GM19239 (cell line): ENCODE measurements at places on chromosomes 1 and 21.

- DNase-seq, result no peak
These were observed 624 bp downstream of the C8B start for GRCh38 chr1:56965191-56965590.

DNA sequence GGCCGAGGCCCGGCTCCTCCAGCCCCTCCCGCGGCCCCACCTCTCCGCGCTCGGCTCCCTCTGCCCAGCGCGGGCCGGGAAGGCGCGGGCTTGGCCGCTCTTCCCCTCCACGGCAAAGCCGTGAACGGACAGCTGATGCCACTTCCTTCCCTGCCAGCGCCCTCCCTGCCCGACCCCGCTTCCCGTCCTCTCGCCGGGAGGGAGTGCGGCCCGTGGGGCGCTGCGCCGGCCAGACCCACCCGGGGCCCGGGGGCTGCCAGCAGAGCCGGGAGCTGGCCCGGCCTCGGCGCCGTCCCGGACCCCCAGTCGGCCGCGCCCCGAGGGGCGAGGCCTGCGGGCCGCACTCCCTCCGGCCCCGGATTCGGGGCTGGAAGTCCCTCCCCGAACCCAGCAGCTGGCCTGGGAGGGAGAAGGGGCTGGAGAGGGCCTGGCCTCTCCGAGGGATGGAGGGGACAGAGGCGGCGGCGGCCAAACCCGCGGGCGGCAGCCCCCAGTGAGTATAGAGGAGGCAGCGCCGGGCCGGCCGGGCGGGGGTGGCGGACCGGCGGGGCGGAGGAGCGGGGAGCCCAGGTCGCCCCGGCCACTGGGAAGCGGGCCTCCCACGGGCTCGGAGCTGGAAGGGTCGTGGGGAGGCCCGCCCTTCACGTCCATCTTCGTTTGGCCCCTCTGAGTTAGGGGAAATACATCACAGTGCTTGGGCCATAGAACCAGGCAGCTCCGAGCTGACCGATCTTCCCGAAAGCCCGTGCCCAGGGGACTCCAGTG is at the start of gene KIAA1614:
Gene KIAA1614, plus strand, starts transcription at position 97 of the 765 bp plus-strand sequence. Its CDS starts 347 bp downstream, at position 444.
- DNase-seq, result peak; percentile 39

GRCh38 chr1:162717548-162718184 is 72.8 kb upstream of the HSD17B7 start:
- DNase-seq, result no peak

GRCh38 chr1:173717238-173717637 is 2.5 kb downstream of the KLHL20 start:
- DNase-seq, result no peak

GRCh38 chr21:20419772-20420171 is 578.4 kb upstream of the NCAM2 start:
- DNase-seq, result no peak

- no peak for DNase-seq
These were observed 81.2 kb downstream of the TOMM20 start for GRCh38 chr1:235047331-235047871.

- no peak for DNase-seq
These were observed 1.6 kb downstream of the KIF17 start for GRCh38 chr1:20716232-20716631.

DNA sequence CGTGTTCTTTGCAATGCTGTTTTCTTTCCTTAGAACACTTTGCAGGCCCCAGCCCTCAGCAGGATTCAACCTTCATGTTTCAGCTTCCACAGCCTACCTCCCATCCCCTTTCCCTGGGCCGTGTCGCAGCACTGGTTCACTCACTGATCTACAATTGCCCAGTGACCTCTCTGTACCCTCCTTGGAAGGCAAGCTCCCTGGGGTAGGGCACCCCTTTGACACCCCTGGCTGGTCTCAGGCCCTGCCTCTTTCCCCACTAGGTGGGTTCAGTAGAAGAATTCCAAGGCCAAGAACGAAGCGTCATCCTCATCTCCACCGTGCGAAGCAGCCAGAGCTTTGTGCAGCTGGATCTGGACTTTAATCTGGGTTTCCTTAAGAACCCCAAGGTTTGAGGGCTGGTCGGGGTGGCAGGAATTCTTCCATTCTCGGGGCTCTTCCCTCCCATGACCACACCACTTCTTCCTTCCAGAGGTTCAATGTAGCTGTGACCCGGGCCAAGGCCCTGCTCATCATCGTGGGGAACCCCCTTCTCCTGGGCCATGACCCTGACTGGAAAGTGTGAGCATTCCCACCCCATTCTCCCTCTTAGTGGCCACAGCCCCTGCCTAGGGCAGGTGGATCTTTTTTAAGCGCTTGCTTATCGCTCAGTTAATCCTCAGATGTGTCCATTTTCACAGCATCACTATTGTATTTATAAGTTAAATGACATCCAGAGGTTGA is 7.3 kb downstream of the RHOC start:
- DNase-seq, result no peak

DNA sequence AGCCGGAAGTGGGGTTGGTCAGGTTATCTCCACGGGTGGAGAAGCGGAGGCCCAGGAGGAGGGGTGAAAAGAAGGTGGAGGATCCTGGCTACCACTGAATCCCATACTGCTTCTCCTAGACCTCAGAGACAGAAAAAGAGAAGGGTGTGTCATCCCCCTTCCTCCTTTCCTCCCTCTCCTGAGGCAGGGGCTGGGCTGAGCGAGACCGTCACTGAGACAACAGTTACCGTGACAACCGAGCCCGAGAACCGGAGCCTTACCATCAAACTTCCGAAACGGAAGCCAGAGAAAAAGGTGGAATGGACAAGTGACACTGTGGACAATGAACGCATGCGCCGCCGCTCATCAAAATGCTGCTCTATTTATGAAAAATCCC is 42.1 kb upstream of the NBPF3 start:
- DNase-seq, result no peak

DNA sequence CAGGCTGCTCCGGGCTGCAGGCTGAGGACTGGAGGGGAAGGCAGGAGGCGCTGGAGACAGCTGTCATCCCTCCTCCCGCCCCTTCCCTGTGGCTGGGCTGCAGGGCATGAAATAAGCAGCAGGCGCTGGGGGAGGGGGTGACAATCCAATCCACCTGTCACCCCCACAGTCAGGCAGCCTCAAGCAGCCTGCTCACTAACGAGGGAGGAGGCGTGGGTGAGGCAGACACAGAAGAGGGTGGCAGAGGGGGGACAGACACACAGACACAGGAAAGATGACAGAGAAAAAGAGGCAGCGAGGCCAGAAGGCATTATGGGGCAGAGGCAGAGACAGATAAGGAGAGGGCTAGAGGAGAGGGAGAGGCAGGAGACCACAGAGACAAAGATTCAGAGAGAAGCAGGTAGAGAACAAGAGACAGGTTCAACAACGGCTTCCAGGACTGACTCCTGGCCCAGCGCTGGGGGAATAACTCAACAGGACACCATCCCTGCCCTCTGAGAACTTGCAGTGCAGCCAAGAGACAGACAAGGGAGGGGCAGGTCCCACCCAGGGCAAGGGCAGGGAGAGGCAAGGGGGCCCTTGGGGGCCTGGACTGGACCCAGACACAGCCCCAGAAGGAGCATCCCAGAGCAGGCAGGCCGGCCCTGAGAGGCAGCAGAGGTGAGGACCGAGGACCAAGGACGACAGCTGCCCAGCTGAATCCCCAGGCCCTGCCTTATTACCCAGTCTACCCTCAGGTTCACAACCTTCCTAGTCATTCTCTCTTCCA is 11.2 kb downstream of the MEF2D start:
- DNase-seq, result no peak

GRCh38 chr1:1150100-1150499 is 23.6 kb upstream of the TTLL10 start:
- DNase-seq, result no peak

DNA sequence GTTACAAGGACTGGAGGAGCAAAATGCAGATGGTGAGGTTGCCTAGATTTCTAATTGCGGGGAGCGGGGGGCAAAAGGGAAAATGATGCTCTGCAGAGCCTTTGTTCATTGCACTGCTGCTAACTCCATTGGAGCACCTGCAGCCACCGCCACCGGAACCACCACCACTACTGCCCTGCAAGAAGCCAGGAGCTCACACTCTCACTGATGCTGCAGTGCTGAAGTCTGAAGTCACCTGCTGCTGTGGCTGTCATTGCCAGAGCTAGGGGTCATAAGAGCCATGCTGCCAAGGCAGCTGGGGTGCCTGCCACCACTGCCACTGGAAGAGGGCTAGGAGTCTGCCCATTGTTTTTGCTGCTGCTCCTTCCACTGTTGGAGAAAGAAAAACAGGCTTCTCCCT is 7.3 kb upstream of the HPCAL4 start:
- DNase-seq, result no peak

- DNase-seq, result no peak
These were observed 42.8 kb downstream of the RTCA start for GRCh38 chr1:100308777-100309176.

- DNase-seq, result no peak
These were observed 35.1 kb downstream of the DIP2A start for GRCh38 chr21:46493828-46494227.

- no peak for DNase-seq
These were observed 21.3 kb downstream of the KIAA0040 start for GRCh38 chr1:175171036-175171913.

DNA sequence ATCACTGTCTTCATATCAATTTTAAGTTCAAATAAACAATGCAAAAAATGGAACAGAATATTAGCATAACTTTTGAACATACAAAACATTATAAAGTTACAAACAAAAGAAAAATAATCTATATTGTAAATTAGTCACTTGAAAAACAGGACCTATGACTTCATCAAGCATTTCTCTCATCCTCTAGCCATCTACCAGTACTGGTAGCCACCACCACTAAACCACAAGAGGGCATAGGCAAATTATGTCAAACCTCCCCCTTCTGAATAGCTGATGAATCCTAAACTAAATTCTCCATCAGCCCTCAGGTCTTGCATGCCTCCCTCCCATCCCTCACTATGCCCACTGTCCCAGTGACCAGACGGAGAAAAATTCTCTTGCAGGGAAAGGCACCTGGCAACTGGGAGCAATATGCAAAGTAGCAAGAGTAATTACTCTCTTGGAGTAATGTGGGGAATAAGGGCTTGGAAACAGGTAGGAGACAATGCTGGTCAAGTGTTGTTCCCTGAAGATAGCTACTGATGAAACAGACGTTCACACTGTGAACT is 37.1 kb downstream of the SSX2IP start:
- no peak for DNase-seq

GRCh38 chr1:168180148-168180524 is 1.4 kb downstream of the TIPRL start:
- DNase-seq, result no peak

- DNase-seq, result no peak
These were observed 17.5 kb upstream of the VSIG8 start for GRCh38 chr1:159879977-159880376.

DNA sequence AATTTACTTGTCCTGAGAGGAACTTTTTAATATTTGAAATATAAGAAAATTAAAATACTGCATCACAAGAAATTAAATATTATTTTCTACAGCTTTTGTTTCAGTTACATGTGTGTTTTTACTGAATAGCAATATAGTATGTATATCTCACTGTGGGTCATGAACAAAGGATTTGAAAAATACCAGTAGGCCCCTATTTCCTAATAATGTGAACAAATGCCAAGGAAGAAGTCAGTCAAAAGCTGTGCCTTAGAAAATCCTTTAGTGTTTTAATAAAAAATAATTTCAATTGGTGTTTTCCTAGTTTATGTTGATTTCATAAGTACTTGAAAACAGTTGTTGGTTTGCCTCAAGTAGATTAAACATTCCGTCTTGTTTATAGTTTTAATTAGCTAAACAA is 46.7 kb downstream of the SMYD3 start:
- no peak for DNase-seq

DNA sequence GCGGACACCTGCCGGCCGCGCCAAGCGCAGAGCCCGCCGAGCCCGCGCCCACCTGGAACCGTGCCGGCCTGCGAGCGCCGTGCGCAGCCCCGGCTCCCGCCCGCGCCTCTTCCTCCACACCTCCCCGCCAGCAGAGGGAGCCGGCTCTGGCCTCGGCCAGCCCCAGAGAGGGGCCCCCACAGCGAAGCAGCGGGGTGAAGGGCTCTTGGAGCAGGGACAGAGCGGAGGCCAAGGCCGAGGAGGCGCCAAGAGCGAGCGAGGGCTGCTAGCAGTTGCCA is 50.1 kb upstream of the KRTAP19-8 start:
- no peak for DNase-seq

GRCh38 chr1:17635276-17635675 is 95.8 kb downstream of the ARHGEF10L start:
- DNase-seq, result no peak

- no peak for DNase-seq
These were observed 17.5 kb downstream of the SLC45A3 start for GRCh38 chr1:205662791-205663190.

DNA sequence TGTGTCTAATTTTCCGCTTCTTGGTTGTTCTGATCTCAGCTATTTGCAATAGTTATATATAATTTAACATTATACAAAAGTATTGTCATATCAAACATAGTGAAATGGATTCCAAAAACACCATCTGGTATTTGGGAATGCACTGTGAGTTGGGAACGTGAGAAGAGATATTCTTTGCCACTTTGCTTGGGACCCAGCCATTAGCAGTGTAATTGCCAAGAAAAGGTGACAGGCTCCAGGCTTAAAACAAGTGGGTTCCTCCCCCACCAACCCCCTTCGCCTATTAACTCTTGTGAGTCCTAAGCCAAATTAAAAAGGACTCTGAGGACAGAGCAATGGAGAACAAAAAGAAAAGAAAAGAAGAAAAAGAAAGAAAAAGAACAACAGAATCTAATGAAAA is 186.7 kb upstream of the NFIA start:
- DNase-seq, result no peak

- no peak for DNase-seq
These were observed 127.9 kb downstream of the PLPP3 start for GRCh38 chr1:56451491-56451890.

GRCh38 chr1:30409476-30410152 is 313.8 kb downstream of the MATN1 start:
- DNase-seq, result no peak

DNA sequence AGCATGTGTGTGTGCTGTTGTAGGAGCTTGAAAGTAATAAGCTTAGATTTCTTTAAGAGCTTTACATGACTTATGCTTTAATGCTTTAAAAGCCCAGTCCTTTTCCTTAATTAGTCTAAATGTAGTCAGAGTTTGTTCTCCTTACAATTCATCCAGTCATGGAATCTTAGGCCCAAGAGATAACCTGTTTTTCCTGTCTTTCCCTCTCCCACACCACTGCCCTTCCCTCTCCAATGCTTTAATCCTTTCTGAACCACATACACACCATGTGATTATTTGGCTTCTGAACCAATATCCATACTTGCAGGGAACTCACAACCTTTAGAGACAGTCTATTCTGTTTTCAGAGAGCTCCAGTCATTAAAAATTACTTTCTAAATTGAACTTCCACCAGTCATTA is 37.6 kb downstream of the ALG6 start:
- no peak for DNase-seq

GRCh38 chr1:219324629-219325367 is 151.1 kb downstream of the LYPLAL1 start:
- no peak for DNase-seq

GRCh38 chr1:221712198-221712684 is 29.6 kb downstream of the DUSP10 start:
- DNase-seq, result no peak
